ENCODE measurements at places on chromosomes 6 and 20.

- H3K36me3 ChIP-seq, result no peaks in the 10 kb centered on the region
- no peaks in the 10 kb centered on the region for H3K27me3 ChIP-seq
- DNase-seq, result no peak
- H3K4me1 ChIP-seq, result no peaks in the 10 kb centered on the region
Measured at GRCh38 chr6:169810066-169810989, 58.9 kb downstream of the ERMARD start.

DNA sequence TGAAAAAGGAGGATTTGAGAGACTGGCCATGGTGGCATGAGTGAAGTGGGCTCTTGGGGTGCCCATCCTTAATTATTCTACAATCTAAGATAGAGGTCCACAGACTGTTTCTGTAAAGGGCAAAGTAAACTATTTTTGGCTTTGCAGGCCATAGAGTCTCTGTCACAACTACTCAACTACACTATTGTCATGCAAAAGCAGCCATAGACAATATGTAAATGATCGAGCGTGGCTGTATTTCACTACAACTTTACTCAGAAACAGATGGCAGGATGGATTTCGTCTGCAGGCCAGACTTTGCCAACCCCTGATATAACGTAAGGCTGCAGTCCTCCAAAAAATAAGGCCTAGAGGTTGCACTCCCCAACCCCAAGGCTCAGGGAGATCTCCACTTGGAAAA, 58.2 kb upstream of the NAA20 start:
- no peaks in the 10 kb centered on the region for H3K4me1 ChIP-seq
- no peak overlapping the region for H3K27ac ChIP-seq
- no peak overlapping the region for H3K4me3 ChIP-seq
- no peaks in the 10 kb centered on the region for H3K36me3 ChIP-seq

GRCh38 chr6:167789358-167789757, 37.4 kb upstream of the AFDN start:
- no peaks in the 10 kb centered on the region for H3K27me3 ChIP-seq
- no peak overlapping the region for H3K4me3 ChIP-seq
- no peak overlapping the region for H3K27ac ChIP-seq

DNA sequence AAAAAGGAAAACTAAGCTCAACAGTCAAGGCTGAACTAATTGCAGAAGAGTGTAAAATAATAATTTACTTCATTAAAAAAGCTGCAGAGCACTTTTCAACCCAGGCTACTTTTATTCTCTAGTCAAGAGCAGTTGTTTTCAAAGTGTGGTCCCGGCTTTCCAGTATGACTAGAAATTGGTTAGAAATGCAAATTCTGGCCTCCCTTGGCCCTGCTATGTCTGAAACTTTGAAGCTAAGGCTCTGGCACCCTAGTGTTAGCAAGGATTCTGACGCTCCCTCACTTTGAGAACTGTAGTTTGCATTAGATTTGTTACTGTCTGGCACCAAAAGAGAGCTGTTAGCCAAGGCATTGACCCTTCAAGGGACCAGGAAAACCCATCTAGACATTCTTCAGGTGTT, 9.5 kb upstream of the NXT1 start:
- no peaks in the 10 kb centered on the region for H3K4me1 ChIP-seq
- H3K27me3 ChIP-seq, result no peaks in the 10 kb centered on the region
- no peak for DNase-seq
- H3K4me3 ChIP-seq, result no peak overlapping the region
- no peaks in the 10 kb centered on the region for H3K36me3 ChIP-seq

DNA sequence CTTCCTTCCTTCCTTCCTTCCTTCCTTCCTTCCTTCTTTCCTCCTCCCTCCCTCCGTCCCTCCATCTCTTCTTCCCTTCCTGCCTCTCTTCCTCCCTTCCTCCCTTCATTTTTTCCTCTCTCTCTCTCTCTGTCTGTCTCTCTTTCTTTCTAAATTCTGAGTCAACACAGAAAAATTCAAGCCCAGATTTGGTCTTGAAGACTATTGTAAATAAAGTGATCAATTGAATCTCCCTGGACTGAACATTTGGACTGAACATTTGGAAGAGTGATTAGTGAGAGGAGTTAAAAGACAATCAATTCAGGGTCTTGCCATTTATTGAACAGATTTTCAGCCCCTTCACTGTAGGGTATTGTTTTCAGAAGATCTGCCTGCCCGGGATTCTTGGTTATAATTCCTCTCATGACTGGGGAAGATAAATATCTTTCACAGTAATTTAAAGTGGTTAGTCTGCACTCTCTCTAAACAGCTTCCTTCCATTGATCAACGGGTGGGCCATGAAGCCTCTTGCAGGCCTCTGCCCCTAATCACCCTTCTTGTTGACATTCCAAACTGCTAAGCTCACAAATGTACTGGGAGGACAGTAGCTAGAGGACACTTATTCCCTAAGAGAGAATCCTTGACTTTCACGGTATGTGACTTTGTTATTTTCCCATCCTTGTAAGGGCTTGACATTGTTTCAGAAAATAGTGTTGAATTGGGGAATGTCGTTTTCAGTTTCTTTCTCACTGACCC, 101.7 kb upstream of the BMP2 start:
- no peak overlapping the region for H3K4me3 ChIP-seq
- DNase-seq, result no peak

GRCh38 chr20:34458631-34459030, 57.6 kb upstream of the DYNLRB1 start:
- H3K27me3 ChIP-seq, result no peaks in the 10 kb centered on the region
- no peak overlapping the region for H3K27ac ChIP-seq
- H3K4me3 ChIP-seq, result no peak overlapping the region
- peaks cover 10% of the 10 kb centered on the region for H3K36me3 ChIP-seq
- no peaks in the 10 kb centered on the region for H3K4me1 ChIP-seq

- no peak overlapping the region for H3K4me3 ChIP-seq
- no peak overlapping the region for H3K27ac ChIP-seq
- no peaks in the 10 kb centered on the region for H3K4me1 ChIP-seq
- no peaks in the 10 kb centered on the region for H3K27me3 ChIP-seq
- no peaks in the 10 kb centered on the region for H3K36me3 ChIP-seq
Measured at GRCh38 chr6:15997586-15998388, 131.1 kb upstream of the MYLIP start.

- H3K36me3 ChIP-seq, result no peaks in the 10 kb centered on the region
- no peaks in the 10 kb centered on the region for H3K4me1 ChIP-seq
- no peak overlapping the region for H3K27ac ChIP-seq
- no peak for DNase-seq
Measured at GRCh38 chr6:156741287-156742073, 35.7 kb upstream of the ARID1B start.

DNA sequence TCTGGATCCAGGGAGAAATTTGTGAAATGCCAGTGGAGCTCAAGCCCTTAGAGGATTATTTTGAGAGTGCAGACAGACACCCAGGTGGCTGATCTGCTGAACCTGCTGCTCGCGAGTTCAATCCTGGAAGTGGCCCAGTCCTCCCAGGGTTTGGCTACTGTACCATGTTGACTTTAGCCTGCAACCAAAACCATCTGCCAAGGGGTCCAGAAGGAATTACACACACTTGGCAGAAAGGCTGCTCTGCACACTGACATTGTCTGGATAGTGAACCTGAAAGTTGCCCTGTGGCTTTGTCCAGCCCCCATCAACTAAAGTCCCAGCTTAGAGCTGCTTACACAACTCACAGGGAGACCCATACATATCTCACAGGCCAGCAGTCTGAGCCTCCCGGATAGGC, 21.6 kb upstream of the PI3 start:
- H3K36me3 ChIP-seq, result no peaks in the 10 kb centered on the region
- no peaks in the 10 kb centered on the region for H3K27me3 ChIP-seq
- H3K4me3 ChIP-seq, result no peak overlapping the region
- peaks cover 3% of the 10 kb centered on the region for H3K4me1 ChIP-seq
- H3K27ac ChIP-seq, result no peak overlapping the region

DNA sequence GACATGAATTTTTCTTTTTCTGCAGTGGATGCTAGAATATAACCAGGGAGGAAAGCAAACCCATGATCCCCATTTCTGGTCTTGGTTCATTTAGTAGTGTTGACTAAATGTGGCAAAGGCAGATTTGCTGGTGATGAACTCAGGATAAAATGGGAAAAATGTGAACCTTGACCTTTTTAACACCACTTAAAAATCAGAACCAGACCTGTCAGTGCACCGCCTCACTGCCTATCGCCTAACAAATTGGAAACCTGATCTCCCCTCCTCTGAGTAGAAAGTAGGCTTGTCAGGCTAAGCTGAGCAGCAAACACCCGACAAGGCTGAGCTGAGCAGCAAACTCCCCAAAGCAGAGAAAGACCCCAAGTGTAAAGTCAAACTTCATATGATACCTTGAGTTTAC, 254.8 kb downstream of the FOXC1 start:
- no peaks in the 10 kb centered on the region for H3K36me3 ChIP-seq
- no peaks in the 10 kb centered on the region for H3K27me3 ChIP-seq
- no peak overlapping the region for H3K27ac ChIP-seq

DNA sequence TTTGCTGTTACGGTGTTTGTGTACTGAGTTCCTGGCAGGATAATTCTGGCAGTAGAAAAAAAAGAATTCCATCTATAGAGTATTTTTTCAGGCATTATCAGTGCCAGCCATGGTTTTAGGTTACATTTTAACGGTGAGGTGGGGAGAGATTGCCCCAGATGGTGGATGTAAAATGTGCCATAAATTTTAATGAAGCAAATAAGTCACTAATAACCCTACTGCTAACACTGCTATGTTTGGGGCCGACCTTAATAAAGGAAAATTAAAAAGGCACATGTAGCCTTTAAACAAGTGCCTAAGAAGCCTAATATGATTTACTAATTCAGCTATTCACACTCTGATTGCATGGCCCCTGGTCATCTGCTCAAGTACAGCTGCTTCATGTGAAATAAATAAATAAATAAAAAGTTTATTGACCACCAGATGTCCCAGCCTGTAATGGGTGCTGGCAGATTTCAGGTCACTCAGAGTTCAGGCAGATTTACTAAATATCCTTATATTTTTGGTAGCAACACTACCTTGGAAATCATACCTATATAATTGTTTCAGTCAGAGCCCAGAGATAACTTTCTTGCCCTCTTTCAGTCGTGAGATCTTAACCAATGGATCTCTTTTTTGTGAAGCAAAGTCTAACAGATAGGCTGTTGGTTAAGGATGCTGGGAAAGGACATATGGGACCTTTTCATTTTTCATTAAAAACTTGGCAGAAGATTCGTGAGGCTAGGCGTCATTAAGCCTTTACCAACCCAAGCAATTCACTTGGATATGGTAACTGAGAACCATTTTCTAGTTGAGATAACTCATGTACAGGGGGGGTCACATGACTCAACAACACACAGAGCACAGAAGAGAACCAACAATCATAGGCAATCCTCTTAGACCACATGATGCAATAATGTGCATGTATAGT, 495.0 kb upstream of the NRSN1 start:
- H3K27me3 ChIP-seq, result no peaks in the 10 kb centered on the region
- DNase-seq, result no peak
- no peak overlapping the region for H3K4me3 ChIP-seq
- no peaks in the 10 kb centered on the region for H3K4me1 ChIP-seq
- no peaks in the 10 kb centered on the region for H3K36me3 ChIP-seq
- no peak overlapping the region for H3K27ac ChIP-seq

DNA sequence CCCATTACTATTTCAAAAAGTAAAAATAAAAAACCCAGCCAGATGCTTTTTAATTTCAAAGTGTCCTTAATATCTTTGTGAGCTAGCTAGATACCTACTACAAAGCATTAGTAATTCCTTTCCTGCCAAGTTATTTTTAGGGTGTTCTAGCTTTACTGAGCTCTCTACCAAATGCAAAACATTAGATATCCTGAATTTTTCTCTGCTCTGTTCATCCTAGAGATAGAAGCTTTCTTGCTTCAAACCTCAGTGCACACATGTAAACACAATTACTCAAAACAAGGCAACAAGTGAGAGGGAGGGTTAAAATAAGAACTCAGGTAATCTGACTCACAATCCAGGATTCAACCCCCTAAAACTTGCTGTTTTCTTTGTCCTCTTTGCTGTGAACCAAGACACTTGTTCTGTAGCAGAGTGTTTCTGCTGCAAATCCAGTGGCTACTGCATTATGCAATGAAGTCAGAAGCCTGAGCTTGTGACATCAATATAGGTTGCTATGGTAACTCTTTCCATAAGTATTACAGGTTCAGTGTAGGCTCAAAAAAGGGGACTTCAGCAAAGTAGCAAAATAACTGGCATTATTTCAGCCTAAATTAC, 72.6 kb upstream of the STXBP5 start:
- H3K36me3 ChIP-seq, result no peaks in the 10 kb centered on the region
- H3K27ac ChIP-seq, result no peak overlapping the region
- no peak overlapping the region for H3K4me3 ChIP-seq
- H3K27me3 ChIP-seq, result no peaks in the 10 kb centered on the region
- H3K4me1 ChIP-seq, result no peaks in the 10 kb centered on the region
